ENCODE measurements at places on chromosomes 12 and 14.

DNA sequence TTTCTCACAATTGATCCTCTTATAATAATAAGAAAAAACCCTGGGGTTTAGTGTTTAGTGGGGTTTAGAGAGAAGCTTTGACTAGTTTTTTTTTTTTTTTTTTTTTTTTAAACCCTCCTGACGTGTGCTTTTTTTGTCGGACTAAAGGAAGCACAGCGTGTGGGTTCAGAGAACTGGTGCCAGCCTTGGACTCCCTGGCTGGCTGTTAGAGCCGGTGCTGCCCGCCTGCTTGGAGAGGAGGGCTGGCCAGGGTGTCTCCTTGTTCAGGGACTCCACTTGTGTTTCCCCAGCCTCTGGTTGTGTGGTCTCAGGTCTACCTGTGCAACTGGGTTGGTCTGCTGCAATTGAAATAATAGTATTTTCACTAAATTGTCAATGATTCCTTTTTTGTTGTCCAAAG is 54.1 kb upstream of the ASPG start:
- no peak for DNase-seq

DNA sequence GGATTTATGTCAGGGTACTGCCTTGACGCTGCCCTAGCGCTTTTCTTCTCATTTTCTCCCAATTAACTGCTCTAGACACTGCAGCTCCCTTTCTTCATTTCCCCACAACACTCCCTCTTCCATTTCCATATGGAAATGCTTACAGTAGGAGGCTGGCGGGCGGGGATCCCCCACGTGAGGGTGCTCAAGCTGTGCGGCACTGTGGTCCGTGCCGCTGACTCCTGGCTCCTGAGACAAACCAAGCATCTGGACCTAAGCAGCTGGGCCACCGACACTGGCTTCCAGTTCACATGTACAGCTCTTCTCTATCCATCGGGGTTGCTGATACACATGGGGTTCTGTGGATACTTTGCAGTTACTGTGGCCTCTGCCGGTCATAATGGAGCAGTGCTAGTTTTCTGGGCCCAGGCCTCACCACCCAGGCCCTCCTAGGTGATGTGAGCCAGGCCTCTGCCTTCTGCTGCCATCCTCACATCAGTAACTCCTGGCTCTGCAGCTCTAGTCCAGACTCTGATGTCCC is 20.2 kb downstream of the TCHP start:
- DNase-seq = no peak

DNA sequence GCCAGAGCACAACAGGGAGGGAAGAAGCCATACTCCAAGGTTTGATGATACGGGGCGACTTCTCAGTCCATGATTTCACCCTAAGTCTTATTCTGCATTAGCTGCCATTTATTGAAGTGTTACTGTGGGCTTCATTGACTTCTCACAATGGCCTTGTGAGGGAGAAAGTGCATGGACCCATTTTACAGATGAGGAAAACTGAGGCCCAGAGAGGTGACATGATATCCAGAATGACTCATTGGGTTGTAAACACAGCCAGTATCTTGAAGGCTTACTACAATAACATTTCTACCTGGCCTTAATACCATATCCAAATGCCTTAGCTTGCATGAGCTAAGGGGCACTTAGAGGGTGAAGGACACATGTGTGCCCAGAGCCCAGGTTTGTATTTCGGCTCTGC is 100.6 kb downstream of the CMKLR1 start:
- DNase-seq = no peak

DNA sequence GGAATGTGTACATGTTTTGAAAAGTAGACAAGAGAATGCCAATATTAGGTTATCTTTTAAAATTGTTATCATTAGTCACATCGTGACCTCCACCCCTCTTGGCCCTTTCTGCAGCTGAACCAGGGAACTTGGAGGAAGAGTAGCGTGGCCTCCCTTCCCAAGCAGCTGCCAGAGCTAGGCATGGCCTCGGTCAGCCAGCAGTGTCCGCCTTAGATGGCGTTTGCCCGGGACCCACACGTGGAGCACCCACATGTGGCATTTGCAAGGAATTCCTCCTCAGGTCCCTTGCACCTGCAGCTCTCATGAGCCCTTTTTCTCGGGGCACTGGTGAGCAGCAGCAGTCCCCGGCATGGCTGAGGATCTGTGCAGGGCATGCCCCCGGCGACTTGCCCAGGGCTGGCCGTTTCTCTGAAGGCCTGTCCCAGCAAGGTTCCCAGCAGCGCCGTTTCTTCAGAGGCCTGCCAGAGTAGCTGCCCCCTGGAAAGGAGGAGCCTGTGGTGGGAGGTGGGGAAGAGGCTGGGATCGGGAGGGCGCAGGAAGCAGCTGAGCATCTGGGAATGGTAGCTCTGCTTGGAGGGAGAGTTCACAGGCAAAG is 10.8 kb downstream of the JDP2 start:
- no peak for DNase-seq

GRCh38 chr12:63989301-63989845 is 144.9 kb downstream of the SRGAP1 start:
- no peak for DNase-seq

- peak; percentile 50 for DNase-seq
Measured at GRCh38 chr14:37903343-37904191, 304.1 kb upstream of the SSTR1 start.

- DNase-seq = no peak
Measured at GRCh38 chr14:36676236-36676635, 14.6 kb downstream of the PAX9 start.

GRCh38 chr12:74770552-74770951 is 232.9 kb downstream of the ATXN7L3B start:
- DNase-seq = no peak

DNA sequence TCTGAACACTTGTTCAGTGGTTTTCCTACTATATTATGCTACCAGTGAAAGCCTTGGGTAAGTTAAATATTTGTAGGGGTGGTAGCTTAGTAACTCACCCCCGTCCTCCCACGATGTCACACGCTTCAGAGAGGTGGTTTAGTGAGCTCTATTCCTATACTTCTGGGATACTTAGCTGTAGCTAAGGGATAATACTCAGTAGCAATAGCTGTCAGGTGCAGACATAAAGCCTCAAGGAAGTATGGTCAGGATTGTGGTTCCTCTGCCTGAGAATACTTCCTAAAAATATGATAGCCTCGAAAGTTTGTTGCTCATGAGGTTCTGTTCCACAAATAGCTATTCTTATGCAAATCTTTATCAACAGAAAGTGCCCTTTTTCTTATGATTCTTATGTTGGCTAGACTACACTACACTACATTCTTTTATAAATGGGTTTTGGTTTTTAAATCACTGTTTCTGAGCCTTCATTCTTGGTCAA is 11.9 kb downstream of the DLST start:
- no peak for DNase-seq

DNA sequence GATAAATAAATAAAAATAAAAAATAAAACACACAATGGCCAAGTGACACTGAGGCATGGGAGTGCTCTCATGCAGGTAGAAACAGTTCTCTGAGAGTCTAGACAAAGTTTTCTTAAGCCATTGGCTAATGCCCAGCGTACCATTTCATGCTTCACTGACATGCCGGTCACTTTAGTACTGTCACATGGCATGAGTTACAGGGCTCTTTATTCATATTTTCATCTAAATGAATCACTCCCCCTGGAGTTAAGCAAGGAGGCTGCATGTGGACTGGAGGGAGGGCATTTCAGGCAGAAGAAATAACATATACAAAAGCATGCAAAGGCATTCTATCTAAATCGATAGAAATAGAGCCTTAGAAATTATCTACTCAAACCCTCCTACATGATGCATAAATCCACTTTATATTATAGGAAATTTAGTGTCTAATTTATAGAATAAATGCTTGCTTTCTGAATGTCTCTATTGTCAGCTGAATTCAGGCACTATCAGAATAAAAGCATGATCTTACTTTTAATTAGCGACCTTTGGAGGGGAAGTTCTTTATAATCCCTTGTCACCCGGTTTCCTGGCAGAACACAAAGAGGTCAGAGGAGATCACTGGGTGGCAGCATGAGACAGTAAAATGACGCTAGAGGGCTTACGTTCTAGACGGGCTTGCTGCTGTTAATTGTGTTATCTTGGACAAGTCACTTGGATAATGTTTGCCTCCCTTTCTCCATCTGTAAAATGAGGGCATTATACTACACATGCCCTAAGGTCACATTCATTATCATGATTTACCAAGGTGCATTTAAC is 17.5 kb downstream of the DYRK4 start:
- DNase-seq = peak; percentile 9

DNA sequence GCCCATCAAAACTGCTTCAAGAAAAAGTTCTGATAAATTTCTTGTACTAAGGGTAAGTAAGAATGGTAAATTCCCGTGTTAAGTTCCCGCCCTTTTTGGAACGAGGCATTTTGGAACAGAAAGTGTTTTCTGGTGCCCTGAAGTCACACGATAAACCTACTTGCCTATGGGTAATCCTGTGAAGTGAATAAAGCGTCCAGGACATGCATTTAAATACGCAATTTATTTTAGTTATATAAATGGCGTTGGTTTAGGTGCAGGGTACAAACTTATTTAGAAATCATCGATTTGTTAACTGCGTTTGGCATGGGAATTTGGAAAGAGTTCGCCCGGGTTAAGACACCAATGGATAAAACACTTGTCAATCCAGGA is 715 bp upstream of the RAP1B start:
- no peak for DNase-seq

DNA sequence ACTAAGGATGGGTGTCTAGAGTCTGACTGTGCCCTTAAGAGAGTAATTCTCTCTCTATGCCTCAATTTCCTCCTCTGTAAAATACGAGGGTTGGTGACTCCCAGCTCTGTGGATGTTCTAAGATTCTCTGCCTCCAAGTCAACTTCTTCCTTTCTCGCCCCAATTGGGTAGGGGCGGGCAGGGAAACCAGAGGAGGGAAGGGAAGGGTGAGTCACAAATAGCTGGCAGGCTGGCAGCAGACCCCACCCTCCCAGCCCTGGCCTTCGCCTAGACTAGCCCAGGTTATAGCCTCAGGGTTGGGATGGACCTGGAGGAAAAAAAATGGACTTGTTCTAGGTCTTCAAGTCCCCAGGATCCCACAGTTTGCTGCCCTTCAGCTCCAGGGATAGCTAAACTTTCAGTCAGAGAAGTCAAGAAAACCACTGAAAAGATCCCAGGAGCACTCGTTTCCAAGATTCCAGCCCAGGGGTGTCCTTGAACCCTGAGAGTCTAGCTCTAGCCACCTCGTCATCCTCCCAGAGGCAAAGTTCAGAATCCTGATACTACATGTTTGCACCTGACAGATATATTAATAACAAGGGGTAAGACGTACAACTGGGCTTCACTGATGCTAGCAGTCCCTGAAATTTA is 2.3 kb downstream of the DGKA start:
- DNase-seq = peak; percentile 97

DNA sequence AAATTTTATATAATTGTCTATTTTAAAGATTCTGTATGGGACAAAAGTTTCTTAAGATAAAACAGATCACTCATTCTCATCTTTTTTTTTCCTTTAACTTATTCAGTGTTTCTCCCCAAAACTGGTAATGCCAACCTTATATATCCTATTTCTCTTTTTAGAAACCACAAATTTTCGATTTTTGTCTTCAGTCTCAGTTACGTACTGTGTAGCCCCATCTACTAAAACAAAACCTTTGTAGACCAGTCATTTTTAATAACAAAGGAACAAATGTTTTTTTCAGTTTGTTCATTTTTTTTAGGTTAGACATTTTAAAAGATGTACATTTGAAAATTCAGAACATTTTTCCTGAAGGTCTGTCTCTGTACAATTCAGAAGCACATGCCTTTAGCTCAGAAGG is 18.2 kb downstream of the PNMA1 start:
- DNase-seq = no peak

DNA sequence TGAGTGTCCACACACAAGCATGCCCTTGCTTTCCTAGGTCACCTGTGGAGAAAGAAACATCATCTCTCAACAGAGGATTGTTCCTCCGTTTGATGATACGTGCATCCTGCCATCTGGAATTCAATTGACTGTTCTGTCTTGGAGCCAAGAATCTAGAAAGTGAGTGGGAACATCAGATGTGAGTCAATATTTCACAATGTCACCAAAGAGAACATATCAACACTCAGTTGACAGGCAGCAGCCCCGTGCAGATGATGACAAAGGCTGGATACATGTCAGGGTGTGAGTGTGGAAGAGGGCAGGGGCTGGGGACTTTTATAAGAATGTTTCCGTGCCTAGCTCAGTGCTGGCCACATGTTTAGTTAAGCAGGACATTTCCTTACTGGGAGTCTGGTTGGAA is 76.1 kb downstream of the TBC1D30 start:
- no peak for DNase-seq

GRCh38 chr12:108572166-108572790 is 9.9 kb downstream of the ISCU start:
- DNase-seq = no peak

GRCh38 chr12:120719496-120720233 is 6.0 kb upstream of the ACADS start:
- DNase-seq = no peak

GRCh38 chr14:89255852-89256251 is 161.2 kb downstream of the FOXN3 start:
- DNase-seq = no peak

DNA sequence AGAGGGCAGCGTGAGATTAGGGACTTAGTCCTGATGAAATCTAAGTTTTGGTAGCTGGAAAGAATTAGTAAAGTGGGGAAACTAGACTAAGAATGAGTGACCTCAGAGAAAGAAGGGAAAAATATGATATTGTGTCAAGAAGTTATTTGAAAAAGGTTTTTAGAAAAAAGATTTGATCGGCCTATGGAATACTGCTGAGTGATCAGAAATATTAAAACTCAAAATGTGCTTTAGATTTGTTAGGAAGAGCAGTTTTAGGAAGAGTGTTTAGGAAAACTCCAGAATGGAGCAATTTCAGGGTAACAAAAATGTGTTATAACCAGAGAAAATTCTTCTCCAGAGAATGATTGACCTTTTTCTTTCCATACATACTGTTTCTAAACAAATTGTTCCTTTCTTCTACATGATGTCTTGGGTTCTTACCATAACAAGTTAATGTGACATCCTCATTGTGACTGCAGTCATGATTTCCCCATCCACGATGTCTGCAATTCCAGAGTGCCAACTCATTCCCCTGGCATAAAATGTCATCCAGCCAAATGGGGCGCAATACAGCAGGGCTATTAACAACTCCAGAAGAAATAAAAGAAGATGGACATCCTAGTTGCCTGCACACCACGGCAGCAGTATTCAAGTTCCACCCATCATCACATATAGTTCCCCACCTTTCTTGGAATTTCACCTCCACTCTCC is 11.8 kb downstream of the CD163L1 start:
- no peak for DNase-seq

DNA sequence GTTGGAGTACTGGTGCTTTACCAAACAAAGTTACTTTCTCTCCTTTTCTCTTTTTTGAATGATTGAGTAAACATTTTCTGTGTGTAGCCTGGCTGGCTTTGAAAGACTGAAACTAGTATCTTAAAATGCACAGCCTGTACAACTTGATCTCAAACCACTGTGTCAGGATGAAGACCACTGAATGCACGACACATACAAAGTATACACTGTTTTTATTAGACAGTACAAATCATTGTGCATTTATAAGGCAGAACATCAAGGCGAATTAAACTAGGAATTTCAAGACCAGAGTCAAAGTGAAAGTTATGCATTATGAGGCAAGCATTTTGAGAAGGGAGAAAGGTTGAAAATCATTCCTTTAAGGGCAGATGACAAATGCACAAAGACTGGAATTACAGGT is 59.0 kb downstream of the PIWIL1 start:
- no peak for DNase-seq
